ENCODE measurements at places on chromosomes 13 and 19.

DNA sequence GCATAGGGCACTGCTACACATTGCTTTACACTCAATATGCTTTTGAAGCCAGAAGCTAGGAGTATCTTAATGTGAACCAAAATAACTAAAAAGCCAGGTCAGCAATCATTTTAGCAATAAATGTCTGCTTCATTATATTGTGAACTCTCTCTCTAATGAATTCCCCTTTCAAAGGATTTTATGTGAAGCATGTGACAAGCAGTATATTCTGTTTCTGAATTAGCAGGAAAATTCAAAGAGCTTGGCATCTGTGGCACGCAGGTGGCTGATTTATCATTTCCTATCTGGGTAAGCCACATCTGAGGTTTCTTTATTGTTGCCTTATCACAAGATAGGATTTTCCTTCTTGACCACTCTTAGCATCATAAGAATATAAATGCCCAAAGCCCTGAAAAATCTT is 56.8 kb upstream of the KLF12 start:
- no peak for DNase-seq

DNA sequence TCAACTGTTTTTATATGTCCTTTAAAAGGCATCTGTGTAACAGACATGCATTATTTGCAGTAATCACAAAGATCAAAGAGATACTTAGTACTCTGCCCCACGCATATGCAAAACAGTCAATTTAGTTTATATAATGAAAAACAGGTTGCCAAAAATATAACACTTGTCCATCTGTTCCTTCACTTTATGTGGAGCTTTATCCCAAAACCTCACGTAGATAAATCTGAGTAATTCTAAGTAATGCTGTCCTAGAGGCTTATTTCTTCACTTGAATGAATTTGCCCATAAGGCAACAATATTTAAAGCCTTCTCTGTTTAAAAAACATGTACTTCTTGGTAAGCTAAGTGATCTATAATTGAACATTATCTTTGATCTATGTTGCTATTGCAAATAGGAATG is 20.3 kb upstream of the SLITRK6 start:
- DNase-seq: no peak

DNA sequence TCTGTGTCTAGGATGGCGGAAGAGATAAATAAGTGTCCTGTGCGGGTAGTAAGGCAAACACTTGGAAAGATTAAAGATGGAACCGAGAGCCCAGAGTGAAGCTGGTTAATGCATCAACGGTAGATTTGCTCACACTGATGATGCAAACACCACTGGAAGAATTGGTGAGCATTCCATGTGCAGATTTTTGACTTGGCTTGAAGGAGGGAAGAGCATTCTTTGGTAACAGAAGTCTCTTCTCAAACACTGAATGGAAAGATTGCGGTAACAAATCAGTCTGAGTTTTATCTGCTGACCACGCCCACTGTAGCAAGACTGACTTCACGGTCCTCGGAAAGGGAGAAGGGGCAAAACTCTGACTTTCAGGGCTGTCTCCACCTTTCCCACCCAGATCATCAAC is 112.5 kb downstream of the COL4A1 start:
- DNase-seq: peak; percentile 20

DNA sequence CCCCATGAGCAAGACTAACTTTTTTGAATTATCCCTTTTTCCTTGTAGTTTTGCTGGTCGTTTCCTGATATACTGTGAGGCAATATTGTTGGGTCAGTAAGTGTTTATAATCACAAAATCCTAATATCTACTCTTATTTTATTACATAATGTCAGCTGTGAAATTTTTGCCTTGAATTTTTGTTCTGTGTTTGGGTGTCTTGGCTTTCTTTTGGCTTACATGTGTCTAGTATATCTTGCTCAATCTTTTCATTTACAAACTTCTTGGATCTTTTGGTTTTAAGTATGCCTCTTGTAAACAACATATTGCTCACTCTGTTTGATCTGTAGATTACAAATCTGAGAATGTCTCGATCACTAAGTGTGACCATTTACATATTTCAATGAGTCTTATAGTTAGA is 330.3 kb upstream of the ARGLU1 start:
- no peak for DNase-seq

DNA sequence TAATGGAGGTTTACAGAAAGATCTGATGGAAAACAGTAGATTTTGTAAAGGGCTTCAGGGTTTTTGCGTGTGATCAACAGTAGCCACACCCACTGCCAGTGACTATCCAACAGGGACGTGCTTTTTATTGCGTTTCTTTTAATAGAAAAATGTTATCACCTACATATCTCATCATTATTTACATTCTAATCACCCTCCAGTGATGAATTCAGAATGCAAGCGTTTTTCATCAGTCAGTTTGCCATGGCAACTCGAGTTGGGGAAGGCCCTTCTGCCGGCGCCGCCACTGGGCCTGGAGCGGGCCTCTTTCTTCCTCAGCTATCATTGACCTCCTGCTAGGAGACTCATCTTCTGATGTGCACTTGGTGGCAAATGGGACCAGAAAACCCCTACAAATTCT is 90.3 kb upstream of the TMTC4 start:
- no peak for DNase-seq

DNA sequence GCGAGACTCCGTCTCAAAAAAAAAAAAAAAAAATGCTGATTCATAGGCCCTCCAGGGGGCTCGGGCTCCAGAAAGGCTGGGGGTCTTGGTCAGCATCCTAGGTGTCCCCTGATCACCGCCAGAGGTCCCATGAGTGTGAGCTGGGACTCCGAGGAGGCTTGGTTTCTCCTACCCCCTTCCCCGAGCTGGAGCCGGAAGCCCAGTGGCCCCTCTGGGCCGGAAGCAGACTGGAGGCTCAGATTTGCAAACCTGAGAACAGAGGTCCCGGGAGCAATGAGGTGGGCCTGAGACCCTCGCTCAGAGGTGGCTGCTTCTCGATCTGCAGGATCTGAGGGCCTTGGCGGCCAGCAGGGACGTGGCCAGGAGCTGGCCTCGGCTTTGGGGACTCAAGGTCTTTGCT is 41.5 kb downstream of the EFNA2 start:
- DNase-seq: no peak

DNA sequence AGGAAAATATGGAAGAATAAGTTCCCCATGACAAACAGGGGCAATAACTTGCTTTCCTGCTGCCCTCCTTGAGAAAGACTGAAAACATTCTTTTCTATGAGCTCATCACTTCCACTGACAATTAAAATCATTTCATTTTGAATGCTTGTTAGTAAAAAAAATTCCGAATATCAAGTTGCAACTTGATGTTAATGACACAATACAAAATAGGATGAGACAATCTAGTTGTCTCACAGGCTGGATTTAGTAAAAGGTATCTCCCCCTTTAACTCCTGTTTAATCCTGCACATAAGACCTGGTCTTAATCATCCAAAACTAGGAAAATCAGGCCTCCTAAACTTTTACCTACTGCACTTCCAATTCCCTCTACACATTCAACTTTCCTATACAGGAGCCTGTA is 24.7 kb downstream of the IRS2 start:
- DNase-seq: no peak

DNA sequence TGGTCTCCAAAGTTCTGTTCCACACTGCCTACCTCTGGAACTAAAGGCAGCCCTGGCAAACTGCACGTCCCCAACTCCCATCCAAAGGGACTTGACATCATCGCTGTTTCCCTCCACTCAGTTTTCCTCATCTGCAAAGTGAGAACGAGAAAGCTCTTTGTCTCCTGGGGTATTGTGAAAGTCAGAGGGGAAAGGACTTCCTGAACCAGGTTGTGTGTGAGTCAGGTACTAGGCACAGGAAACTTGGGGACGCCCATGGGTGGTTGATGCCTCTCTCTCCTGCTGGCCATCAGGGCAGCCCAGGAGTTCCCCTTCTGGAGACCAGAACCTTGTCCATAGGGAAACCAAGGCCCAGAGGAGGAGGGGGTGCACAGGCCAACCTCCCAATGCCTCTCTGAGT is 4.7 kb downstream of the CRLF1 start:
- DNase-seq: no peak

GRCh38 chr13:20118268-20119140 is 42.3 kb downstream of the GJA3 start:
- DNase-seq: peak; percentile 32

DNA sequence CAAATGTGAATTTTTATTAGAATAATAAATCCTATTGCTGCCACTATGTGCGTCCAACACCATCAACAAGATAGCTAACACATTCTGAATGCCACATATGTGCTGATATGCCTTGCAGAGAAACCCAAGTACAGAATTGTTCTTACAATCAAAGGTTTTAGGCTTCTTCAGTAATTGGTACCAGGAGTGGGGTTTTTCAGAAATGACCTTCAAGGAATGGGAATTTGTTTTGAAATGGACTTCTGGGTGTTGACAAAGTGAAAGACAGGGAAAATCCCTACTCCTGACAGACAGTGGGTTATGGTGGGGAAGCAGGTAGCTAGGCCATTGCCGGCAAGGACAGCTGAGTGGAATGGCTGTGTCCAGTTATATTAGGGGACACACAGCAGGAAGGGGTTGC is 5.7 kb downstream of the SYT3 start:
- DNase-seq: no peak

DNA sequence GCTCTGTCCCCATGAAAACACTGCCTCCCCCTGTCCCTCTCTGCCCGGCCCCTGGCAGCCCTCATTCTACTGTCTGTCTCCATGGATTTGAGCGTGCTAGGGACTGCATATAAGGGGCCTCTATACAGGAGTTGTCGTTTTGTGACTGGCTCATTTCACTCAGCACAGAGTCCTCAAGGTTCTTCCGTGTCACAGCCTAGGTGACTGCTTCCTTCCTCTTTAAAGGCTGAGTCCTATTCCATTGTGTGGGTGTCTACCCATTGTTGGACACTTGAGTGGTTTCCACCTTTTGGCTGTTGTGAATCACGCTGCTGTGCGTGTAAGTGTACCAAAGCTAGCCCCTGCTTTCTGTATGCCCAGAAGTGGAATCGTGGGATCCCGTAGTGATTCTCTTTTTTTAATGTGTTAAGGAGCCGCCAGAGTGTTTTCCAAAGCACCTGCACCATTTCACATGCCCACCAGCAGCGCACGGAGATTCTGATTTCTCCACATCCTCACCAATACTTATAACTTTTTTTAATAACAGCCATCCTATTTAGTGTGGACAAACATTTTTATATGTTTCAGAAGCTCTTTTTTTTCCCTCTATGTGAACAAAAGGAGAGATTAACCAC is 116.7 kb downstream of the COL4A2 start:
- DNase-seq: no peak

DNA sequence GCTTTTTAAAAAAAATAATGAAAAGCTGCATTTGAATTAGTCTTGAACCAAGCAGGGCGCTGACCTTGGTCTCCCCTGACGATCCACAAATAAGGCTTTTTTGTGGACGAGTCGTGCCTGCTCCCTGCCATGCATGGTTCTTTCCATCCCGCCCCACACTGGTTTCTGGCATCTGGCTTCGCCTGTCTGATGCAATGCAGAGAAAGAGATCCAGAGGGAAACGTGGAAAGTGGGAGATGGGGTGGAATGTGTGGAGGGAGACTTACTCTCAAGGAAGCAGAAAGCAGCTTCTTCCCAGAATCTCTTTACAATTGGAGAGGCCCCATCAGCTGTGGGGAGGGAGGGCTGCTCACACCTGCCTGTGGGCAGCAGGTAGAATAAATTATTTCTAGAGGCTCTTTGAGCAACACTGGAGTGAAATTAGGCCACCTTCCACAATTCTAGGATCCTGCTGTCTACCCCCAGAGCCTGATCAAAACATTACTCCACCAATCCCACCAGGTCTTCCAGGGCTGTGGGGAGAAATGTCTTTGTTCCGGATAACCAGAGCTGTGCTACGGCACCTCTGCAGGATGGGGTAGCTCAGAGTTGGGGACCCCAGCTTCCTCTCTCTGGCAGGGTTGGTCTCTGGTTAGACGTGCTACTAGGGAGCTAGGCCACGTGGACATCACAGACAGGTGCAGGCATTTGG is 183.5 kb downstream of the UQCRFS1 start:
- DNase-seq: no peak

DNA sequence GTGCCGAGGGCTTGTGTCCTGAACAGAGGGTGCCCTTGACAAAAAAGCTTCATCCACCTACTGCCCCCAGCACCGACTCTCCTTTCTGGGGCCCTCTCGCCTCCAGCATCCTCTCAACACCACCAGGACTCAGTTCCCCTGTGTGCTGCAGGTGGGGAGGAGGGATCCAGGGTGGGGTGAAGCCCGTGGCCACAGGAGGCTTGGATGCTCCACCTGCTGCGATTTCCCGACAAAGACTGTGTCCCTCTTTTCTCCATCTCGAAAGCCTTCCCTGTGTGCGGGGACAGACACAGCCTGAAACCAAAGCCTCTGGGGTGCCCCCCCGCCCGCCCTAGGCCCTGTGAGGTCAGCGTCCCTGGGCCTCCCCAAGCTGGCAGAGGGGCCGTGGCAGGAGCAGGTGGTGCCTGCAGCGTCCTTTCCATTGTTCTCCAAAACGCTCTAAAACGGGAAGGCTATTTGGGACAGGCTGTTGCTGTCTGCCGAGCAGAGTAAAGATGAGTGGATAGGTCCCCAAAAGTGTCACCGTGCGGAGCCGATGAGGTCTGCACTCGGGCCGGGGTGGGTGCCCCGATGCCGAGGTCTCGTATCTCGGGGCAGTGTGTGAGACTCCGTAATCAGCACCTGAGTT is 185.7 kb downstream of the PTPRS start:
- DNase-seq: no peak

- DNase-seq: no peak
Observed at GRCh38 chr13:48976576-48977285, 1.0 kb downstream of the FNDC3A start.

GRCh38 chr19:1840541-1841115 is 7.7 kb downstream of the REXO1 start:
- peak; percentile 53 for DNase-seq

- DNase-seq: no peak
Observed at GRCh38 chr19:34733266-34733745, 737 bp upstream of the ZNF181 start.

DNA sequence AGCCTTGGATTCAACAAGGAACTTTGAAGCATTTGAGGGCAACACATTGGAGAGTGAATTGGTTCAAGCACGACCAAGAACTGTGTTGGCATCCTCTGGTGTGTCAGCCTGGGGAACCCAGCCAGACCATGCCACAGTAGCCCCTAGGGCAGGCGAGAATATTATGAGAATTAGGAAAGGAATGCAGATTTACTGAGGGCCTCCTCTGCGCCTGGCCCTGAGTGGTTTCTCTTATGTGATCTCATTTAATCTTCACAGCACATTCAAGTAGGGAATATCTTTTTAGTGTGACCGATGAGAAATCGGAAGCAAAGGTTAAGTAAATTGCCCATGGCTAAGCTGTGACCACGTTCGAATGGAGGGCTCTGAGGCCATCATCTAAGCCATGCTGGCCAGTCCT is 15.3 kb upstream of the ERICH6B start:
- DNase-seq: no peak

- peak; percentile 89 for DNase-seq
Observed at GRCh38 chr13:42832341-42833096, 51.1 kb downstream of the FAM216B start.
